GM12864 (cell line): ENCODE measurements at places on chromosomes 2 and 18.

DNA sequence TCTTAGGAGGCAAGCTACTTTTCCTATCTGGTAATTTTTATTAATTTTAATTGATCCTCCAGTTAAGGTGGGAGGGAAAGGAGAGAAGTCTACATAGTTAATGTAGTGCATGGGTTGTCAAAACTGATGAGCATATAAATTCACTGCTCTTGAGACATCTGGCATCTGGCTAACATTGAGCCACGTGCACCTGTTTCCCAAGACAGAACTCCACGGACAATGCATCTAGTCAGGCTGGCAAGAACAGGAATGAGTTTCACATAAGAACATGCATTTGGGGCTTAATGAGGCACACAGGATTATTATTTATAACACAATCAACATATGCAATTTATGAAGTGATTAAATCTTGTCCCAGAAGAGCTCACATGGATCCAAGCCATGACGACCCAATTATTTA is 16.2 kb upstream of the RAB1A start:
- DNase-seq = no peak

- DNase-seq = no peak
Measured at GRCh38 chr2:24088821-24089359, 4.3 kb upstream of the TP53I3 start.

- no peak for DNase-seq
Measured at GRCh38 chr2:84823788-84824187, 57.1 kb downstream of the TRABD2A start.

DNA sequence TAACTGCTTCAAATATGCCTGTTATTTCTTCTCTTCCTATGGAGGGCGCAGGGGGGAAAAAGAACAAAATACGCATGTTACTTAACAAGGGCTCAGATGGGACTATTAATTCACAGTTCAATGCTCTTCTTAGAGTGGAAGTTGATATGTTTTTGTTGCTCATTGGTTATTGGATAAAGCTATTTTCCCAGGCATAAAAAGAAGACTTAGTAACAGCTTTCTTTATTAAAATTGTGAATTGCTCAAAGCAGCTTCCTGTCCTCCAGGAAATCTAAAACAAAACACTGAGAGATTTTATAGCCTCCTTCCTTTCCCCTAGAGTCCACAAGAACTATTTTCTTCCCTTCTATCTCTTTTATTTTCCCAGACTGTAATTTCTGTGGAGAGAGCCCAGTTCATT is 180.8 kb downstream of the SH3BP4 start:
- no peak for DNase-seq

- no peak for DNase-seq
Measured at GRCh38 chr2:144780983-144781382, 261.1 kb upstream of the ZEB2 start.

DNA sequence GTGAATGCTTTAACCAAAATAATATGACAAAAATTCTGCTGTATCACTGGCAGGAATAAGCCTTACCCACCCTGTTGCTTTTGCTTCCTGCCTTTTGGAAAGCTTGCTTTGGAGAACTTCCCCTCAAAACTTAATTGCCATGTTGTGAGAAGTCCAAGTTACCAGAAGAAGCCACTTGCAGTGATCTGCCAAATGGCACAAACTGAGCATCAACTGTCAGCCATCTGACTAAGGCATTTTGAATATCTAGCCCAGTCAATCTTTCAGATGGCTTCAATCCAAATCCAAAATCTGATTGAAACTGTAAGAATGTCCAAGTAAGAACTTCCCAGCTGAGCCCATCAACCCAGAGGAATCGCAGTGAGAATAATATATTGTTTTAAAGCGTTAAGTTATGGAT is 216.5 kb upstream of the ZC3H15 start:
- DNase-seq = no peak

- DNase-seq = no peak
Measured at GRCh38 chr2:3289526-3289925, 88.1 kb downstream of the EIPR1 start.

GRCh38 chr2:27572439-27572838 is 10.4 kb upstream of the ZNF512 start:
- DNase-seq = no peak

GRCh38 chr2:15510131-15510530 is 51.0 kb downstream of the NBAS start:
- no peak for DNase-seq

DNA sequence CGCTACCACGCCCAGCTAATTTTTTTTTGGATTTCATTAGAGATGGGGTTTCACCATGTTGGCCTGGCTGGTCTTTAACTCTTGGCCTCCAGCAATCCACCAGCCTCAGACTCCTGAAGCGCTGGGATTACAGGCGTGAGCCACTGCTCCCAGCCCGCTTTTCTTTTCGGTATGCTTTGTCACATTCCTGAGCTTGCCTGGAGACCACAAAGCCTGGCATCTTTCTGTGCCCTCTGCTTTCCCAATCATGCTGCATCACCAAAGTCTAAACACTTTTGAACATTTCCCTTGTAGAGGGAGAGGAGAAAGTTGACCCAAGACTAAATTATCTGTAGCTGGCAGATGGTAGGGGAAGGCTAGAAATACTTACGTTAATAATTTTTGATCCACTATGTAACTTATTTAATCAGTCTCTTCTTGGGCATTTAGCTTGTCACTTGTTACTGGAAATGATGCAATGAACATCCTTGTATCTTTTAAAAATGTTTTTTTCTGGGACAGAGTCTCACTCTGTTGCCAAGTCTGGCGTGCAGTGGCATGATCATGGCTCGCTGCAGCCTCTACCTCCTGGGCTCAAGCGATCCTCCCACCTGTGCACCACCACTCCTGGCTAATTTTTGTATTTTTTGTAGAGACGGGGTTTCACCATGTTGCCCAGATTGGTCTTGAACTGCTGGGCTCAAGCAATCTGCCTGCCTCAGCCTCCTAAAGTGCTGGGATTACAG is 2.7 kb upstream of the NPC1 start:
- DNase-seq = no peak

GRCh38 chr2:165466386-165466785 is 3.1 kb upstream of the CSRNP3 start:
- no peak for DNase-seq

GRCh38 chr2:78427170-78427569 is 598.3 kb upstream of the REG3G start:
- DNase-seq = no peak

- no peak for DNase-seq
Measured at GRCh38 chr2:152606081-152606480, 111.2 kb downstream of the PRPF40A start.

DNA sequence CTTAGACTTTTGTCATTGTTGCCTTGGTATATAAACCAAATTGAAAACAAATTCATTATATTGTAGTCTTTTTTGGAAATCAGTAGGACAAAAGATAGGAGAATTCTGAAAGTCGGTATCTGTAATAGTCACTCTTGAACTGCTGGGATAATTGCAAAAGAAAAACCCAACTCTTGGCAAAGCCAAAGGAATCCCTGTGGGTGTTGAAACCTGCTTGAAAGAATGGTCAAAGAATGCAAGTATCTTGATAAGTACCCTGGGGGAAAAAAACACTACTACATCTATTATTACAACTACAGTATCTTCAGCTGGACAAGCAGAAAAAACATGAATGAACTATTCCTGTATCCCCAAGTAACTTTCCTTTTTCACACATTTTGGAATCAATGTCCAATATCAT is 7.3 kb upstream of the FAM237A start:
- no peak for DNase-seq

DNA sequence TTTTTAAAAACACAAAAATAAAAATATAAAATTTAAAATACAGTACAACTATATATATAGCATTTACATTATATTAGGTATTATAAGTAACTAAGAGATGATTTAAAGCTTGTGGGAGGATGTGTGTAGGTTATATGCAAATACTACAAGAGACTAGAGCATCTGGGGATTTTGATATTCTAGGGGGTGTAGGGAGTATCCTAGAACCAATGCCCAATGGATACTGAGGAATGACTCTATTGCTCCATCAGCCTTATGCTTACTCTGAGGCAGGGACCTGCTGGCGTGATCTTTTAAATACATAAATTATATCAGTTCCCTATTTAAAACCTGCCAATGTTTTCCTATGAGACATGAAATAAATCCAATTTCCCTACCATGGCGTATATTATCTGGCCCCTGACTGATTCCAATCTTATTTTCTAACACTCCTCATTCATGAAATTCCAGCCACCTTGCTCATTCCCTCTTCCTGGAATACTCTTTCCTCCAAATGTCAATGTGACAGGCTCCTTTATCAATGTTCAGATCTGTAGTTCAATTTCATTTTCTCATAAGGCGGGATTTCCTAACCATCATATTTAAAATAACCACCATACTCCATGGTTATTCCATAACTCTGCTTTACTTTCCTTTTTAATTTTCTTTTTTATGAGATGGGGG is 22.2 kb downstream of the SP3 start:
- DNase-seq = no peak

DNA sequence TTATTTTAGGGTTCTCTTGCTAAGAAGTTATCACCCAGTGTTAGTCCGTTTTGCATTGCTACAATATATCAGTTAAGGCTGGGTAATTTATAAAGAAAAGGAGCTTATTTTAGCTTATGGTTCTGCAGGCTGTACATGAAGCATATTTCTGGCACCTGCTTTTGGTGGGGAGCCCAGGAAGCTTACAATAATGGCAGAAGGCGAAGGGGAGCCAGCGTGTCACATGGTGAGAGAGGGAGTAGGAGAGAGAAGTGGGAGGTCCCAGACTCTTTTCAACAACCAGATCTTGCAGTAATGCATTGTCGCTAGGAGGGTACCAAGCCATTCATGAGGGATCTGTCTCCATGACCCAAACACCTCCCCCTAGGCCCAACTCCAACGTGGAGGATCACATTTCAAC is 688.8 kb upstream of the PIK3C3 start:
- no peak for DNase-seq

- no peak for DNase-seq
Measured at GRCh38 chr2:40955042-40955441, 503.2 kb upstream of the SLC8A1 start.

DNA sequence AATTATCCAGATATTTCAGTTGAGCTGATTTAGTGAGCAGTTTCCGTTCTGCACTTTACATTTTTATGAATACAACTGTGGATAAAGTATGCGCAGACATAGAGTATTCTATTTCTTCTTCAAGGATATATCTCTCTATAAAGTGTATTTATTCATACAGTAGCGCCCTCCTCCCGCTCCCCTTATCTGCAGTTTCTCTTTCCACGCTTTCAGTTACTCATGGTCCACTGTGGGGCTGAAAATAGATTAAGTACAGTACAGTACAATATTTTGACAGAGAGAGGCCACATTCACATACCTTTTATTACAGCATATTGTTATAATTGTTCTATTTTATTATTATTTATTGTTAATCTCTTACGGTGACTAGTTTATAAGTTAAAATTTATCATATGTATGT is 19.7 kb upstream of the FHL2 start:
- no peak for DNase-seq
